NCI-H1436 treated with DMSO at 0.1 percent for 48 hours (cell line): ENCODE measurements at places on chromosomes 13 and 19.

- DNase-seq: no peak
Observed at GRCh38 chr19:27792576-27793127, 1420.3 kb downstream of the UQCRFS1 start.

DNA sequence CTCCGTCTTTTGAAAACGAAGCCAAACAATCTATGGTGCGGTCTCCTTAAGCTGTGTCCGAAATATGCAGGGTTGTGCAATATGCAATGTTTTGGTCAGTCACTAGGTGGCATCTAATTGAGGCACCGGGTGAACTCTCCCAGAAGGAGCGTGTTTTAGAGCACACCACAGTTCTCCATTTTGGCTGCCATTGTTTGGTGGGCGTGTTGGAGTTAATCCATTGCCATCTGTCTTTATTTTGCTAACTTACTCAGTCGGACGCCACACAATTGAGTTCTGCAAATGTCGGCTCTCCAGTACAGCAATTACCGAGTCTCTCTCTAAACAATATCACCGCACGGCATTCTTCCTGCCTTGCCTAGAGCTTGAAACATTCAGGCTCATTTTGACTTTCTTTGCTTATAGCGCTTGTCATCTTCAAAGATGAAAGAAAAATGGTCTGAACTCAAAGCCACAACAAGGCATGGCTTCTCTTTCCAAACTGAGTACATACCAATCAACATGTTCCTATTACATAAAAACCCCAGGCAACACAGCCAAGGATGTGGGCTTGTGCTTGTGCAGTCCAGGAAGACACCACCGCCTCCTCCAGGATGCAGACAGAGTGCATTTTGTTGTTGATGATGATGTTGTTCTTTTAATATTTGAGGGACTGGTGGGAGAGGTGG is 182.0 kb upstream of the SERP2 start:
- DNase-seq: no peak

DNA sequence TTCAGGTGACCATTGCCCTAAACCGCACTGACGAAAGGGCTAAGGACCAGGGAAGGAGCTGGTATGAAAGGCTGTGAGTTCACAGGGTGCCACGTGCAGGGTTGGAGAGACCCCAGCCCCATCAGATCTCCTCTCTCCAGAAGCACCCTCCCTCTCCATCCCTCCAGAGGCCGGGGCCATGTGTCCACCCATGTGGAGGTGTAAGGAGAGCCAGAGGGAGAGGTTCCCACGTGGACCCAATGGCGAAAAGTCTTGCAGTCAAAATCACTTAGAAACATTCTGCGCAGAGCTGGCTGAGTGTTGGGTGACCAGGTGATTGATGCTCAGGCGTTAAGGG is 168.3 kb downstream of the COL4A1 start:
- DNase-seq: no peak

- no peak for DNase-seq
Observed at GRCh38 chr19:55179606-55180484, at the start of gene SYT5. SYT5 (minus strand) TSS chr19:55180289; CDS start chr19:55179041, 1,248 bp downstream.

DNA sequence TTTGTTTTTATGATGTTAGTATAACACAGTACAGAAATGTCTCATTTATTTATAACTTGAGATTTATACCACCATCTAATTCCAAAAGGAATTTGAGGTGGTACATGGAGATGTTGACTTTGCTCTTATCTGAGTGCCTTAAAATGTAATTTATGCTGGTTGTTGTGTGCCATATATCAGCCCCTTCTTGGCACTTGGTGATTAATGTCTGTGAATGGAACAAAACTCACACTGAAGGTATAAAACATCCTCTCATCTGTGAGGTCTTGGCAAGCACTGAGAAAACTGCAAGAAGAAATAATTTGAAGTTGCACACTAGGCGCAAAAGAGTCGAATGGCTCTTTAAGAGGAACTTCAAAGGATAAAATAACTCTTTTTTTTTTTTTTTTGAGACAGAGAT is 240.4 kb downstream of the B3GLCT start:
- DNase-seq: no peak

DNA sequence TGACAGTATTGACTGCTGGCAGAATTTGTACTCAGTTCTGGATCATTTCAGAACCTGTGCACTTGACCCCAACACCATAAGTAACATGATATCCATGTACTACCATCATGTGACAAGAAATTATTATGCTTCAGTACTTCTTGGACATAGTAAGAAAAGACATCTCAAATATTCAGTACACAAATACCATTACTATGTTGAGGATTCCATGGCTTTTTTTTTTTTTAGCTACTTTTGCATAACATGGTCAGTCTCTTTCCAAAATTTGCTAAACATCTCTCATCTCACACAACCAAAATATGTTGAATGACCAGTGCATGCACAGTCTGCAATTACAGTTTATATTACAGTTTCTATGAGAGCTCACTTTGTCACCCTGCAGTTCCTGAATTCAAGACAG is 85.3 kb downstream of the FLT1 start:
- no peak for DNase-seq

DNA sequence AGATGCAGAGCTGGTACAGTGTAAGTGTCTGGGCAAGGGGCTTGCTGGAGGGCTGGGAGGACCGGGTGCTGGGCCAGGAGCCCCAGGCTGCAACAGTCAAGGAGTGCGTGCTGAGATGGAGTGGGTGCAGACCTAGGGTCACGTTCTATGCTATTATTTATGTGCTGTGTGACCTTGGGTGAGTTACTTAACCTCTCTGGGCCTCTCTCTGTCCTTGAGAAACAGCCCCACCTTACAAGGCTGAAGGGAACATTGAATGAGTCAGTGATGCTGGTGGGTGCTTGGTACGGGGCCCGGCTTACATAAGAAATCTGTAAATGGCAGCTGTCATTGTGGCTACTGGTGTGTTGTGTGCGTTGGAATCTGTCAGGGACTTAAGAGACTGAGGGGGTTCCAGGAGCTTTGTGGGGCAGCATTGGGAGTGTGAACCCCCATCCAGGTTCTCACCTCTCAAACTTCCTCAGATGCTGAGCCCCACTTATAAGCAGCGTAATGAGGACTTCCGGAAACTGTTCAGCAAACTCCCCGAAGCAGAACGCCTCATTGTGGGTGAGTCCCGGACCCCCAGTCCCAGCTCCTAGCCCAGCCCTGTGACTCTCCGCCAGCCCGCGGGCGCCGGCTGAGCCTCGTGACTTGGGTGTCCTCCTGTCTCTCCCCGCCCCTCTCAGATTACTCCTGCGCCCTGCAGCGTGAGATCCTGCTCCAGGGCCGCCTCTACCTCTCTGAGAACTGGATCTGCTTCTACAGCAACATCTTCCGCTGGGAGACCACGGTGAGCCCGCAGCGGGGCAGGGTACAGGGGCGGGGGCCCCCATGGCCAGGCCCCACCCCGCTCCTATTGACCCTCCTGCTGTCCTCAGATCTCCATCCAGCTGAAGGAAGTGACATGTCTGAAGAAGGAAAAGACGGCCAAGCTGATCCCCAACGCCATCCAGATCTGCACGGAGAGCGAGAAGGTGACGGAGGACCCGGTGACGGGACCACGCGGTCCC is 9.6 kb downstream of the GRAMD1A start:
- no peak for DNase-seq

DNA sequence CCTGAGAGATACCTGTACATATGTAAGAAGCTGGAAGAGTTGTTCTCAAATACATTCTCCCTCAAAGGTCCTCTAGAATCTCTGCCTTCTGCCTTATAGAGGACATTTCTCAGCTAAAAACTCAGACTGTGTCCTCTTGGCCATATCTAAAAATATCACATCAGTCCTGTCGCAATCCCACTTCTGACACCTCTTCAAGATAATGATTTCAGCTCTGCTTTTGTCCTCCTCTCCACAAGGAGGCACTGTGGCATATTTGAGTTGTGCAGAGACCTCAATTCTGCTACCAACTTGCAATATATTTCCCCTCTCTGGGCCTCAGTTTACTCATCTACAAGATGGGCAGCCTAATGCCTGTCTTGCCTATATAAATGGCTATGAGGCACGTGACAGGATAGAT is 16.6 kb downstream of the ADAMTS10 start:
- DNase-seq: no peak

DNA sequence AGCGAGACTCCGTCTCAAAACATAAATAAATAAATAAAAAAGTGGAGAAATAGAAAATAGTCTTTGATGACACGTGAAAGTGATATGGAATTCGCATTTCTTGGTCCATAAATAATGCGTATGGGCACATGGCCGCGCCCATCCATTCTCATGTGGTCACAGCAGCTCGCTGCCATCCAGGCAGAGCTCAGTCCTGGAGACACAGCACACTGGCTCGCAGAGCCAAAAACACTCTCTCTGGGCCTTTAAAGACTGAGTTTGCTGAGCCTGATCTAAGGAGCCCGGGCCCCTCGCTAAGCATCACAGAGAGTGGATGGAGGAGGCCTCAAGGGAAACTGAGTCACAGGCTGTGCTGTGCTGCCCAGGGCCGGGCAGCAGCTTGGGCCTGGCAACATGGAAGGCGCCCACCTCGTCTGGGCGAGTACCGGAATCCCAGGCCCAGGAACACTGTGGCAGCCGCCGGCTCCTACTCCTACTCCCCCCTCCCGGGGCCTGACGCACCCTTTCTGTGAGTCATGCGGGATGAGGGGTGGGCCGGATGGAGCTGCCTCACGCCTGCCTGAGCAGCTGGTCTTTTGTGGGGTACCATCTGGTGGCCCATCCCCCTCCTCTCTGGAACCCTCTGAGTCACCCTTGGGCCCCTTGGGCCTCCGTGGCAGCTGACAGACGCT is 28.9 kb upstream of the CACTIN start:
- no peak for DNase-seq

- no peak for DNase-seq
Observed at GRCh38 chr13:91017669-91018053, 329.8 kb upstream of the MIR17HG start.

- no peak for DNase-seq
Observed at GRCh38 chr19:4012975-4013634, 5.6 kb downstream of the PIAS4 start.

DNA sequence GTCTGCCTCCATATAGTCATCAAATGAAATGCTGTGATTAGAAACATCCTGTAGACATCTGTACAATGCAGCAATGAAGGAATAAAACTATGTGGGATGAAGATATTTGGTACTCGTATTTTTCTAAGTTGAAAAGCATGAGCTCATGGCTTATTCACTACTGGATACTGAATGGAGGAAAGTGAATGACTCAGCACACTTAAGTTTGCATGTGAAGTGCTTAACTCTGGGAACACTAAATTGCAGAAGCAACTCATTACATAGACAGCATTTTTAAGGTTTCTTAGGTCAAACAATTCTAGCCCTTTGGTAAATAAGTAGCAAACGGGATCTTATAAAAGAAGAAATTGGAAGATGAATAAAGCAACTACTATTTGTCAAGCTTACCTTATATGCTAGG is 429.0 kb upstream of the MIR17HG start:
- no peak for DNase-seq

DNA sequence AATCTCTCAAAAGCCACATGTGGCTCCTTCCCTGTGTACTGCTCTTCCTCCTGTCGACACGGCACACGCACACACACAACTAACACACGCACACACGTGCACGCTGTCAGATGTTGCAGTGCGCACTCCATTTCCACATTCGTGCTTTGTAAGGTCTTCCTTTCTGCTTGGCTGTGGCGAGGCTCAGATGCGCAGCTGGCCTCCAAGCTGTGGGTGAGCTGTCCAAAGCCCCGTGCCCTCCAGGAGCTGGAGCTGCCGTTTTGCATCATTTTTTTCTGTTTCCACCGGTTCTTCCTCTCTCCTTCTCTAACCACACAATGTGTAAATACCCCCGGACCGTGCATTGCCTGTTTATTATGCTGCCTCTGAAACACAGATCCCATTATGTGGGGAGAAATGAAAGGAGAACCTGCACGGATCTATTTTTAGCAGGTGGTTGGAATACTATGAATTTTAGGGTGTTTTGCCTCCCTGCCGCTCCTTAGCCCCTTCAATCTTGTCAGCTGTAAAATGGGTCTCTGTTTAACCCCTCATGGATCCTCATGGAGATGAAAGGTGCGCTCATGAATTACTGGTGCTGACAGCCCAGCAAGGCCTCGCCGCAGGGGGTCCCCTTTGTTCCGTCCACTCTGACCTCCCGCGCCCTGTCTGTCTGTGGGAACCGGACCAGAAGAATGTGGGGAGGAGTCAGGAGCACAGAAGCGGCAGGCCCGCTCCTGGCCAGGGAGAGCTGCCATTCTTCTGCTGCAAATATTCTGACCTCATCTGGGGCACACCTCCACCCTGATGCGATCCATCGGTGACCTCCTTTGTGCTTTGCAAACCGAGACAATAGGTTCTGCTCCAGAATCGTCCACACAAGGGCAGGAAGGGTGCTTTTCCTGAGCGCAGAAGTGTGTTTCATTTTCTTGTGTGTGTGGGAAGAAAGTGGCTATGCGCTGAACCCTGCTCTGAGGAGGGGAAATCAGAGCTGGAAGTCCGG is 137.7 kb downstream of the SOX1 start:
- DNase-seq: no peak

DNA sequence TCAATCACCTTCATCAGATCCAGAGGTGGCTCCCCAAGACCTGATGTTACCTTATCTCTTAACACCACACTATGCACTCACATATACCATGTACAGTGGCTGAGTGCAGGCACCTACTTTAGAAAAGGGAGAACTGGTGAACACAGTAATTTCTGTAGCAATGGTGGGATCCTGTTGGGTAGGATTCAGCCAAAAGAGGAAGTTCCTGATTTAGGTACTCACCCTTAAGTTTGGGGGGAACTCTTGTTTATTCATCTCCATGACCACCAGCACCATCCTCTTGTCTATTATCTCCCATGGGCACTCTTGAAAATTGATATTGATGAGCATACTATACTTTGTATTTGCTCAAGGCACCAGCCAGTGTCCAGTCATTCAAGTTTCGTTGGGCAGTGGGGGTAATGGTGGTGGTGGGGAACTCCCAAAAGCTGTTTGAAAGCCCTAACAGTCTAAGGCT is 324.4 kb downstream of the LMO7 start:
- no peak for DNase-seq

DNA sequence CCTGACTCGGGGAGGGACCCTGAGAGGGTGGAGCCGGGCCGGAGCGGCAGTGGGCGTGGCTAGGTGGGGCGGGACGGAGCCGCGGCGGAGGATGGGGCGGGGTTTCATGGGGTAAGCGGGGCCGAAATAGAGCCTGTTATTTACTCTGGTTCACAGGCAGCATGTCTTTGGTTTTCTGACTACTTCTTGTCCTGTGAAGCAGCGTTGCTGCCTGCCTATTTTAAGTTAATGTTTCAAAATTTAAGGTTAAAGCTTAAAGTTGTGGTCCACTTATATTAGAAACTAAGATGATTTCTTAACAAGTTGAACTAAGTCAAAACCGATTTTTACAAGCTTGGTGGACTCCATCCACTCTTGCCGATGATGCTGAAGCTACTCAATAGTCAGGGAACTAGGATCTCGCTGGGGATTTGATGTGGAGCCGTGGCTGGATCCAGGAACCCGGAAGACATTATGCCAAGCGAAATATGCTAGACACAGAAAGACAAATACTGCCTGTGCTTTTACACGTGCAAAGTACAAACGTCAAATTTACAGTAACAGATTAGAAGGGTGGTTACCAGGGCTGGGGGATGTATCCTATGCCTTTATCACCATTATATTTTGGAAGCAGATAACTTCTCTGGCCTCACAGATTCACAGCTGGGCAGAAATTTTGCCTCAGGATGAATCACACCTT is 433 bp upstream of the ZNF616 start:
- DNase-seq: no peak

GRCh38 chr13:78364711-78365110 is 238.6 kb downstream of the POU4F1 start:
- DNase-seq: no peak

- no peak for DNase-seq
Observed at GRCh38 chr19:51417810-51418157, 342 bp upstream of the SIGLEC10 start.

- DNase-seq: no peak
Observed at GRCh38 chr19:1901940-1902404, 3.2 kb upstream of the ADAT3 start.

GRCh38 chr19:2035590-2035991 is 15.5 kb downstream of the MKNK2 start:
- no peak for DNase-seq
